Stomach (tissue), 19 donors: ENCODE measurements at places on chromosomes 6 and 20. TPM values are rescaled to one million over a fixed set of nuclear protein-coding genes. Genes with fewer than 3 reads are reported as not detected.

DNA sequence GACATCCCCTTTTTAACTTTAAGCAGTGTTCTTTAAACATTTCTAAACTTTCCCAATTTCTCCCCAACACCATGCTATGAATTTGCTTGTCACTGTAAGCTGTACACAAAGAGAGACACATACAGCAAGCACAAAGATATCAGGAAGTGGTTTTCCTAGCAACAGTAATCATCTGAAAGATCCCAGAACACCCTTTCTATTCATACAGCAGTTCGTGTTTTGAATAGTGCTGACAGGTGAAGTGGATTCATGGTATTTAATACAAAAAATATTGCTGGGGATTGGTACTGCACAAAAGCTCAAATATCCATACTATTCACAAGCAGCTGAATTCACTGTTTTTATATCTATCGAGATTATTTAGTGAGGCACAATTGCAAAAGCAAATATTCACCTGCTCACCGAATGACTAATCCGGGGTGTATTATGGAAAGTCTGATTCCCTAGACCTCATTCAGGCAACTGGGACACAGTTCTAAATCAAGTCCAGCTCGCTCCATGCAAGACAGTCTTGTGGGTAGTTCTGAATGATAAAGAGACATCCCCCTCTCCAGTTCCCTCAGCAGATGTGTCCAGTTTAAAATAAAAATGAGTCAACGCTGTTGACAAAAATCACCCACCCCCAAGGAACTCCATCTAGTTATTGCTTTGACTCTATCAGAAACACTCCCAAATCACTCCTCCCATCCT, 107.1 kb upstream of the TSHZ2 start:
- H3K4me3 ChIP-seq, result no peak overlapping the region
- no peaks in the 10 kb centered on the region for H3K4me1 ChIP-seq
- no peaks in the 10 kb centered on the region for H3K36me3 ChIP-seq
- no peak overlapping the region for H3K27ac ChIP-seq

- no peaks in the 10 kb centered on the region for H3K4me1 ChIP-seq
- H3K36me3 ChIP-seq, result no peaks in the 10 kb centered on the region
- no peak overlapping the region for H3K27ac ChIP-seq
- H3K4me3 ChIP-seq, result peak overlapping the region; percentile 60
These were observed 22.4 kb downstream of the ZNF311 start for GRCh38 chr6:28982476-28983266.

GRCh38 chr6:135990439-135990838, 138.9 kb downstream of the PDE7B start:
- no peaks in the 10 kb centered on the region for H3K4me1 ChIP-seq
- H3K36me3 ChIP-seq, result no peaks in the 10 kb centered on the region
- H3K4me3 ChIP-seq, result no peak overlapping the region
- H3K27ac ChIP-seq, result no peak overlapping the region
- DNase-seq, result no peak

DNA sequence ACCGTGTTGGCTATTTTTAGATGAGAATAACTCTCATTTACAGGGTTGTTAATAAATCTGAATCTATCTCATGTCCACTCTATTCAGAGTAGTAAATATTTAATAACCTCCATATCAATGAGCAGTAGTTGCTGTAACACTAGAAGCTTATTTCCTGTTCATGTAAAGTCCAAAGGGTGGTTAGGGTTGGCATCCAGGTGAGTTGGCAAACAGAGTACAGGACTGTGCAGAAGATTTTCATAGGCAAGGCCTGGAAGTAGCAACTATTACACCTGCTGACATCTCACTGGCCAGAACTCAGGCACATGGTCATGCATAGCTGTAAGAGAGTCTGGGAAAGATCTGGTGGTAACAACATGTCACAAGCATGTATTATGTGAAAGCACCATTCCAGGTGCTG, 147.5 kb downstream of the PHF3 start:
- peak; percentile 70 for DNase-seq
- no peak overlapping the region for H3K4me3 ChIP-seq
- H3K27me3 ChIP-seq, result no peaks in the 10 kb centered on the region
- no peaks in the 10 kb centered on the region for H3K36me3 ChIP-seq
- H3K4me1 ChIP-seq, result peaks cover 7% of the 10 kb centered on the region

GRCh38 chr6:149212892-149213801, 104.4 kb upstream of the TAB2 start:
- H3K27me3 ChIP-seq, result no peaks in the 10 kb centered on the region
- no peak overlapping the region for H3K27ac ChIP-seq
- H3K4me3 ChIP-seq, result no peak overlapping the region

GRCh38 chr20:21125072-21125848, 622 bp upstream of the KIZ start:
- H3K36me3 ChIP-seq, result no peaks in the 10 kb centered on the region
- no peaks in the 10 kb centered on the region for H3K4me1 ChIP-seq
- no peaks in the 10 kb centered on the region for H3K27me3 ChIP-seq
- peak overlapping the region; percentile 87 for H3K27ac ChIP-seq
- peak; percentile 68 for DNase-seq

GRCh38 chr6:49326347-49326746, 136.7 kb downstream of the MMUT start:
- H3K4me1 ChIP-seq, result no peaks in the 10 kb centered on the region
- H3K27me3 ChIP-seq, result no peaks in the 10 kb centered on the region
- H3K4me3 ChIP-seq, result no peak overlapping the region
- no peak for DNase-seq
- H3K27ac ChIP-seq, result no peak overlapping the region

- H3K4me1 ChIP-seq, result peaks cover 39% of the 10 kb centered on the region
- peak overlapping the region; percentile 47 for H3K4me3 ChIP-seq
- DNase-seq, result peak; percentile 83
- peak overlapping the region; percentile 66 for H3K27ac ChIP-seq
These were observed 719 bp upstream of the EDN1 start for GRCh38 chr6:12289365-12289919.

GRCh38 chr6:36510365-36510764, 36.9 kb downstream of the STK38 start:
- no peak for DNase-seq
- H3K4me3 ChIP-seq, result no peak overlapping the region
- H3K36me3 ChIP-seq, result peaks cover 81% of the 10 kb centered on the region
- H3K27me3 ChIP-seq, result no peaks in the 10 kb centered on the region
- no peak overlapping the region for H3K27ac ChIP-seq
- H3K4me1 ChIP-seq, result no peaks in the 10 kb centered on the region

DNA sequence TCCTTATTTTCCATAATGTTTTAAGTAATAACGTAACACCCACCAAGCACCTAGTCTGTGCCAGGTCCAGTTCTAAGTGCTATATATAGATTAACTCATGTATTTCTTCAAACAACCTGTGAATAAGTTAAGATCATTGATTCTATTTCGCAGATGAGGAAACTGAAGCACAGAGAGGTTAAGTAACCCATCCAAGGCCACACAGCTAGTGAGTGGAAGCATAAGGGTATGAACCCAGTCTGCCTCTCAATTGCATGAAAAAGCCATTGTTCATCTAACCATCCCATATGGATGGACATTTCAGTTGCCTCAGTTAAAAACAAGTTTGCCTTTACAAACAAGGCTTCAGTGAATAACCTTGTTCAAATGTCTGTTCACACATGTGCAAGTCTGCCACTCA, 20.8 kb downstream of the TGM6 start:
- no peaks in the 10 kb centered on the region for H3K4me1 ChIP-seq
- H3K36me3 ChIP-seq, result no peaks in the 10 kb centered on the region
- H3K27me3 ChIP-seq, result no peaks in the 10 kb centered on the region
- no peak for DNase-seq
- H3K27ac ChIP-seq, result no peak overlapping the region
- H3K4me3 ChIP-seq, result no peak overlapping the region

DNA sequence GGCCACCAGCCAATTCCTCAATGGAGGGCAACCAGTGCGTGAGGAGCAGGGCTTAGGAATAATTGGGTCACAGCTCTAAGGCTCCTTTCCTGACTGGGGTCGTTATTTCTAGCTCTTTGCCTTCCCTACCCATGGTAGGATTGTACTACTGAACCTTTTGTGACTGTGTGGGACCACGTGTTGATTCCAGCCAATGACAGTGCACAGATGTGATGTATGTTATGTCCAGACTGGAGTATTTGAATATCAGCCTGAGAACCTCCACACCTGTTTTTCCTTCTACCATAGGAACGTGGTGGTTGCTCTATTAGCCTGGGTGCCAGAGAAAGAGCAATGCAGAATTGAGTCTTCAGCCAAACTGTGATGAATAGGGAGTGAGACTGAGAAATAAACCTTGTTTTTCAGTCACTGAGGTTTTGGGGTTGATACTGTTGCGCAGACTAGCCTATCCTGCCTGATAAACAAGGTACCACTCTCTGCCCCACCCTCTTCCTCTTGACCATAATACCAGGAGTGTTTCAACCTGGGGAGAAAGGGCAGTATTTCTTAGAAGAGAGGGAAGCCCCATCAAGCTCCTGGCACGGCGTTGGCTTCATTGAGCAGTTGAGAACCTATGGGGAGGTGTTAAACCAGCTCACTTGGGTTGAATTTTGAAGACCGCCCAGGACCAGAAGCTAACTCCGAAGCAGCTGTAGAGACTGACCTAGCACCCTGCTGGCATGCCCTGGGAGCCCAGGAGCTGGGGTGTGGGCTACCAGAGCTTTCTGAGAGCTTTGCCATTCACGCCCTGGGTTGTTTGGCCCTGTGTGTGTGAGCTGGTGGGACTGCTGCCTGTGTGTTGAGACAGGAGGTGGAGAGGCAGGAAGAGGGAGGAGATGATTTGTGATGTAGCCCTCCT, 105.5 kb upstream of the BACH2 start:
- H3K4me1 ChIP-seq, result no peaks in the 10 kb centered on the region
- H3K36me3 ChIP-seq, result no peaks in the 10 kb centered on the region
- H3K27ac ChIP-seq, result no peak overlapping the region
- DNase-seq, result no peak
- no peaks in the 10 kb centered on the region for H3K27me3 ChIP-seq

DNA sequence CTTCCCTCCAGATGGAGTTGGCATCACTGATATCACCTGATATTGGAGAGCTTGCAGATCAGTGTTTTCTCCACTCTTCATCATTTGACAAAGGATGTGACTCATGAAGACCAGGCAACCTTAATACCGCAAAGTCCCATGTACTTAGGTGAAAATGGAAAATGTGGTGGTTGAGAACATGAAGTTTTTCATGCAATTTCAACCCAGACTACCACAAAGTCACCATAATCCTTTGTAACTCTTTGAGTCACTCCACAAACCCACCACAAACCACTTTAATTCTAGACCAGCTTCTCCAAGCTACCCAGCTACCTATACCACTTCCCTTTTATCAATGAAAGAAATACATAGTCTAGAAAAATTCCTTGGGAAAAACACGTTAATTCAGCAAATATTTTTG, 7.1 kb downstream of the NHLRC1 start:
- H3K36me3 ChIP-seq, result no peaks in the 10 kb centered on the region
- no peak for DNase-seq
- no peaks in the 10 kb centered on the region for H3K4me1 ChIP-seq
- no peaks in the 10 kb centered on the region for H3K27me3 ChIP-seq
- H3K4me3 ChIP-seq, result no peak overlapping the region
- H3K27ac ChIP-seq, result no peak overlapping the region

- peaks cover 26% of the 10 kb centered on the region for H3K4me1 ChIP-seq
- peak overlapping the region; percentile 83 for H3K4me3 ChIP-seq
- no peaks in the 10 kb centered on the region for H3K36me3 ChIP-seq
- peaks cover 19% of the 10 kb centered on the region for H3K27me3 ChIP-seq
- DNase-seq, result no peak
These were observed 1.3 kb downstream of the RRAGD start for GRCh38 chr6:89410788-89411144.

- peak overlapping the region; percentile 83 for H3K27ac ChIP-seq
- peaks cover 20% of the 10 kb centered on the region for H3K36me3 ChIP-seq
- peaks cover 37% of the 10 kb centered on the region for H3K4me1 ChIP-seq
- DNase-seq, result peak; percentile 89
- no peak overlapping the region for H3K4me3 ChIP-seq
- no peaks in the 10 kb centered on the region for H3K27me3 ChIP-seq
These were observed 12.4 kb downstream of the FRS3 start for GRCh38 chr6:41767112-41767833.

DNA sequence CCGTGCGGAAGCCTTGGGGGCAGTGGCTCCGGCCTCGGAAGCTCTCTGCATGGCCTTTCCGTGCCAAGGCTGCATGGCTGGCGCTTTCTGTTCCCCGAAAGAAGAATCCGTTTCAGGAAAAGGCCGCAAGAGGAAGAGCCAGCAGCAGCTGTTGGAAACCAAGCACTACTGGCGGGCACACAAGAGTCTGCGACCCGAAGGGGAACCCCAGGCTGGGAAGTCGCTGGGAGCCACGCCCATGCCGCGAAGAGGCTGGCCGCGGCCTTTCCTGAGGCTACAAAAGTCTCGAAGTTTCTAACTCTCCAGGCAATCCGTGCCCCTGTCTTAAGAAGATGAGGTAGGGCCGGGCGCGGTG, at the start of gene CGAS:
CGAS (minus strand) TSS at position 191 of the 355 bp plus-strand sequence; CDS start at position 75, 116 bp downstream.
- no peaks in the 10 kb centered on the region for H3K27me3 ChIP-seq
- H3K36me3 ChIP-seq, result no peaks in the 10 kb centered on the region
- DNase-seq, result peak; percentile 86
- H3K4me1 ChIP-seq, result peaks cover 23% of the 10 kb centered on the region
- H3K27ac ChIP-seq, result peak within 1 kb of the TSS; percentile 90
- peak within 1 kb of the TSS; percentile 74 for H3K4me3 ChIP-seq

The BPIFA1 gene
- not detected for total RNA-seq

The ENPP5 gene
- 6.4 TPM for total RNA-seq

The CTSZ gene
- 134 TPM for total RNA-seq

The NRN1 gene
- total RNA-seq, result 4.2 TPM

The SLC17A9 gene
- total RNA-seq, result 15.2 TPM

The MATN4 gene
- not detected for total RNA-seq
